ENCODE measurements at places on chromosomes 12 and 14. TPM values are rescaled to one million over a fixed set of nuclear protein-coding genes. Genes with fewer than 3 reads are reported as not detected.

Gene KRT6B
- not detected for total RNA-seq

Gene PDE3A
- total RNA-seq, result 5.5 TPM

Gene SLC10A1
- not detected for total RNA-seq

DNA sequence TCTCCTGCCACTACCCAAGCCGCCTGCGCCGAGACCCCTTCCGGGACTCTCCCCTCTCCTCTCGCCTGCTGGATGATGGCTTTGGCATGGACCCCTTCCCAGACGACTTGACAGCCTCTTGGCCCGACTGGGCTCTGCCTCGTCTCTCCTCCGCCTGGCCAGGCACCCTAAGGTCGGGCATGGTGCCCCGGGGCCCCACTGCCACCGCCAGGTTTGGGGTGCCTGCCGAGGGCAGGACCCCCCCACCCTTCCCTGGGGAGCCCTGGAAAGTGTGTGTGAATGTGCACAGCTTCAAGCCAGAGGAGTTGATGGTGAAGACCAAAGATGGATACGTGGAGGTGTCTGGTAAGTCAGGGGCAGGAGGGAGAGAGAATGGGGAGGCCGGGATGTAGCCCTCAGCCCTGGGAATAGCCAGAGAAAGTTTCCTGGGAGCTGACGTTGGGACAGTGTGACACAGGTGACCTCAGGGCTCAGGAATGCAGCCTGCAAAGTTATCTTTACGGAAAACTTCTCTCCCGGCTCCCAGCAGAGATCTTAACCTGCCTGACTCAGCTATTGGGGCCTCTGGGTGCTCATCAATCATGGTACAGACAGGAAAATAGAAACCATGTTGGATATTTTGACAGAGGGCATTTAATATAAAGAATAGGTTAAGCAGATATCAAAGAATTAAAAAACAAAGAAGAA, 747 bp downstream of the HSPB8 start:
- DNase-seq, result no peak

DNA sequence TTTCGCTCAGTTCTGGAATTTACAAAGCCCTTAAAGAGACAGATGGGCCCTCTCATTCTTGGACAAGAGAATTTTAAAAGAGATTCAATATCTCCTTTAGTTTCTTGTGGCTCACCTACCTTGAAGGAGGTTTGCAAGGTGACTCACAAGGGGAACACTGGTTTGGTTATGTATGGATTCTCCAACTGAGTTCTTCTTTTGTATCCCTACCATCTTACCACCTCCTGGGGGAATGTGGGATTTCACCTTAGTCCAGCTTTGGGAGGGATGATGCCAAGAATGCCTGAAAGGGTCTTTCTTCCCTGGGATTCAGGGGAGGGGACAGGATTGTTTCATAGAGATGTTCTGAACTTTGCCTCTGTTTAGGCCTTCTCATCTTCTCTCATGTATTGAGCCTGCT, 3.7 kb downstream of the PPP4R4 start:
- DNase-seq, result no peak

GRCh38 chr12:50085615-50086072, 502 bp downstream of the SMARCD1 start:
- DNase-seq, result no peak

DNA sequence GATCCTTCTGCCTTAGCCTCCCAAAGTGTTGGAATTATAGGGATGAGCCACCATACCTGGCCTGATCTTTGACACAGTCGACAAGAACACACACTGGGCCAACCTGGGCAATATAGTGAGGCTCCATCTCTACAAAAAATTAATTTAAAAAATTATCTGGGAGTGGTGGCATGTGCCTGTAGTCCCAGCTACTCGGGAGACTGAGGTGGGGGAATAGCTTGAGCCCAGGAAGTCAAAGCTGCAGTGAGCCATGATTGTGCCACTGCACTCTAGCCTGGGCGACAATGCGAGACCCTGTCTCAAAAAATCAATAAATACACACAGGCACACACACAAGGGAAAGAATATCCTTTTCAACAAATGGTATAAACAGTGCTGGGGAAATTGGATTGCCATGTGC, 6.1 kb upstream of the OS9 start:
- DNase-seq, result no peak

- DNase-seq, result no peak
These were observed 34.3 kb downstream of the KLRD1 start for GRCh38 chr12:10341892-10342509.

DNA sequence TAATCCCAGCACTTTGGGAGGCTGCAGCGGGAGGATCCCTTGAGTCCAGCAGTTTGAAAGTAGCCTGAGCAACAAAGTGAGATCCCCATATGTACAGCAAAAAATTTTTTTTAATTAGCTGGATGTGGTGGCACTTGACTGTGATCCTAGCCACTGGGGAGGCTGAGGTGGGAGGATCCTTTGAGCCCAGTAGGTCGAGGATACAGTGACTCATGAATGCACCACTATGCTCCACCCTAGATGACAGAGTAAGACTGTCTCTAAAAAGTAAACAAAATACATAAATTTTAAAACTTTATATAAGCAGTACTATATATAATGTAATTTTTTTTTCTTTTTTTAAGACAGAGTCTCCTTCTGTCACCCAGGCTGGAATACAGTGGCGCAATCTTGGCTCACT, 115.4 kb downstream of the ESR2 start:
- DNase-seq, result no peak

DNA sequence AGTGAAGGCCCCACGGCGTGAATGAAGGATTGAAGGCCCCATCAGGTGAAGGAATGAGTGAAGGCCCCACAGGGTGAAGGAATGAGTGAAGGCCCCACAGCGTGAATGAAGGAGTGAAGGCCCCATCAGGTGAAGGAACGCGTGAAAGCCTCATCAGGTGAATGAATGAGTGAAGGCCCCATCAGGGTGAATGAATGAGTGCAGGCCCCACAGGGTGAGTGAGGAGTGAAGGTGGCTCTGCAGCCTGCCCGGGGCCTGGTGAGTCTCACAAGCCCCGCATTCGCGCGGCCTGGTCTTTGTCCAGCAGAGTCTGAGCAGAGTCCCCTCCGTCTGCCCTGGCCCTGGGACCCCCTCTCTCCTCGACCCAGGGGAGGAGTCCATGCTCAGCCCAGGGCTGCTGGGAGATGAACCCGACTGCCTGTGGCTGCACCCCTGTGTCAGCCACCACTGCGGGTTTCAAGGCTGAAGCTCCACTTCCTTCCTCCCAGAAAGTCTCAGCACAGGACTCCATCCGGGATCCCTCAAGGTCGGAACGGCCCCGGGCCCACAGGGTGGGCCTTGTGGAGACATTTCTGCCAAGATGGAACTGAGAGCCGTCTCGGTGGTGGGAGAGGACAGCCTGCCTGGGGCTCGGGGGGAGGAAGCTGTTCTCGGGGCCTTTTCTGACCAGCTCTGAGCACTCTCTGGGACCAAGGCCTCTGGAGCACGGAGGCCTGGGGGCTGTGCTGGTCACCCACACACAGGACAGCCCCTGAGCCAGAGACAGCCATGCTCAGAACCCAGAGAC, 37.4 kb upstream of the TMEM179 start:
- DNase-seq, result no peak

- DNase-seq, result no peak
These were observed 23.3 kb downstream of the ZFYVE21 start for GRCh38 chr14:103738701-103739451.

- DNase-seq, result no peak
These were observed 12.7 kb downstream of the RILPL1 start for GRCh38 chr12:123520567-123521474.

DNA sequence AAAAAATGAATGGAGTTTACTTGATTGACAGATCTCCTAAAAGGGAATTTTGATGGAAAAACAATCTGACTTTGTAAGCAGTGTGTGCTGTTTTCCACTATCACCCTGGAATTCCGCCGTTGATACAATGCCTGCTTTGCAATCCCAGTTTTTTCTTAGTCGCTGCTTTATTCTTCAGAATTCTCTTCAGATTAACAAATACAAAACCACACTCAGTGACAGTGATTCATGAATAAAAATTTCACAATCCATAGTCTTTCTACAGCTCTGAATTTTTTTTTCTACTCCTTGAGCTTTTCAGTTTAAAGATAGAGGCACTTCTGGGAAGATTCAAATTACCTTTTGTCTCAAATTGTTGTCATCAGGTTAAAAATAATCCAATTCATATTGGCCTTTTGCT, 44.6 kb upstream of the KITLG start:
- no peak for DNase-seq

GRCh38 chr14:34300882-34301734, 160.9 kb downstream of the SPTSSA start:
- DNase-seq, result no peak

- no peak for DNase-seq
These were observed 97.6 kb downstream of the TGFB3 start for GRCh38 chr14:75884198-75884611.

DNA sequence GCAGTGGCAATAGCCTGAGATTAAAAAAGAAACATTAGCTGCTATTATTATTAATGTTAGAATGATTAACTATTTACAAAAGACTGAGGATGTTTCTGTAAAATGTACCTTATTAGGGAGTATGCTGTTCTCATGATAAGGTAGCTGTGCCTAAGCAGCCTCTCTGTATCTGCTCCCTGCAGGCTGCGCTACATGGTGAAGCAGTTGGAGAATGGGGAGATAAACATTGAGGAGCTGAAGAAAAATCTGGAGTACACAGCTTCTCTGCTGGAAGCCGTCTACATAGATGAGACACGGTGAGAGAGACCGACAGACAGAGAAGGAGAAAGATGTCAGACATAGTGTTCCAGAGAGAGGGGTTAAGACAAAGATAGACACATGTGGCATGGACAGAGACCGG, 17.4 kb downstream of the PDE1B start:
- DNase-seq, result no peak

GRCh38 chr14:101151927-101152305, 248.4 kb upstream of the RTL1 start:
- DNase-seq, result no peak

GRCh38 chr14:61891810-61892209, 129.6 kb downstream of the SNAPC1 start:
- no peak for DNase-seq
